ENCODE measurements at places on chromosomes 5 and 9.
A peak's percentile ranks its signal among the peaks of the same experiment; 100 is the strongest.

DNA sequence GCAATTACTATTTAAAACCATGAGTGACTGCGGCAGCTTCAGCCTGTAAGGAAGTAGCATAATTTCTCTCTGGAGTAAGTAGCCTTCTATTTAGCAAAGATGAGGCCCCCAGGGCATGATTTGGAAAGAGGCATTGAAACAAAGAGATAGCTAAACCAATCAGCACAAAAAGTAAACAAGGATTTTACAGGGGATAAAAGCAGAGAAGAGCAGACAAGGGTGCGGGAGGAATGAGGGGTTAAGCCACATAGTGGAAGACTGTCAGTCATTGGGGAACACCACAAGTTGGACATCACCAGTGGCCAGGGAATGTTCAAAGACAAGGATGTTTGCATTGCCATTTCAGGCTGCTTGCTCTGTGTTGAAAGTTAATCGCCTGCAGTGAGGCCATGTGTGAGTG, 24.0 kb upstream of the C5orf63 start:
- no peak for DNase-seq

GRCh38 chr5:181217111-181217802, 5.8 kb upstream of the TRIM41 start:
- no peak for DNase-seq

GRCh38 chr9:31759703-31760102, 624.7 kb upstream of the ACO1 start:
- DNase-seq: no peak

DNA sequence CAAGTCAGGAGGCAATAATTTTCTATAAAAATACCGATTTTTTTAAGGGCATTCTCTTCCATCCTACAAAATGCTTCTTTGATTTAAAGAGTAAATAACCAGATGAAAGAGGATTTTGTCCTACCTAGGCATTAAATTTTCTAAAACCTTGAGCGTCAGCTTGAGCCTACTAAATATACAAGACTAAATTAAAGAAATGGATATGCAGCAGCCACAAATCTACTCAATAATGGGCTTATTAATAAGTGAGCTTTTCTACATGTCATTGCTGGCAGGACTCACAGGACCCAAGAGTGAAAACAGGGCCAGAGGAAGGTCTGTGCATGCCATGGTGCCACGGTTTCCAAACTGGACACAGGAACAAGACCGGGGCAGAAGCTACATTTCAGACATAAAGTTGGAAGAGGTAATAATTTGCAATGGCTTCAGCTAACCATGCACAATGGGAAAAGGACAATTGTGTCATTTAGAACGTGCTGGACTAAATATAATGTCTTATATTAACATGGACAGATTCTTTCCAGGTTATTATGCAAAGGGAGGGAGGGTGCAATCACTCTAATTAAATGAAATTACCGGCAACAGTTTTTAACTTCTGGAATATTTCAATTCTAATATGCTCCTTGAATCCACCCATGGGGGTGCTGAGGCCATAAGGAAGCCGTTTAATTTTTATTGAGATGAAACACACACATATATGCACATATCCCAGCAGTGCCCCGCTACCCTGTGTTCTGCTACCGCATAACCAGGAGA, 5.2 kb downstream of the WHRN start:
- DNase-seq: no peak

DNA sequence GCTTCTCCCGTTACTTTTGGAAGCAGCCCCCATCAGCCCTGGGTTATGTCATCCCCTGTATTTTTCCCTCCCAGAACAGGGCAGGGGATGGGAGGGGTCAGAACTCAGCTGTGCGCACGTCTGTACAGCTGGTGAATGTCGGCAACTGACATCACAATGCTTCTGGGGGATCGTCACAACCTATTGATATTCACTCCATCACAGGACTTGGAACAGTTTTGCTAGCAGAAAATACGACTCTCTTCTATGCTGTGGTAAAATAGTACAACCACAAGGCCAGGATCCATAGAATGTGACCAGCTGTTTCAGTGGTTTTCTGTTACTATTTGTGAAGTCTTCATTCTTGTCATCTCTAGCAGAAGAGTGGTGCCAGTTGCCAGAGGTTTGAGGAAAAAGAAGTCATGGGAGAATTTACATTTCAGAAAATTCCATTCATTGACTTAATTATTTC, 77.1 kb upstream of the KLF4 start:
- no peak for DNase-seq

GRCh38 chr9:124776954-124777648, at the start of gene OLFML2A:
TSS of gene OLFML2A (plus strand) at chr9:124777133. CDS start at chr9:124777271, 138 bp downstream.
- DNase-seq: no peak

DNA sequence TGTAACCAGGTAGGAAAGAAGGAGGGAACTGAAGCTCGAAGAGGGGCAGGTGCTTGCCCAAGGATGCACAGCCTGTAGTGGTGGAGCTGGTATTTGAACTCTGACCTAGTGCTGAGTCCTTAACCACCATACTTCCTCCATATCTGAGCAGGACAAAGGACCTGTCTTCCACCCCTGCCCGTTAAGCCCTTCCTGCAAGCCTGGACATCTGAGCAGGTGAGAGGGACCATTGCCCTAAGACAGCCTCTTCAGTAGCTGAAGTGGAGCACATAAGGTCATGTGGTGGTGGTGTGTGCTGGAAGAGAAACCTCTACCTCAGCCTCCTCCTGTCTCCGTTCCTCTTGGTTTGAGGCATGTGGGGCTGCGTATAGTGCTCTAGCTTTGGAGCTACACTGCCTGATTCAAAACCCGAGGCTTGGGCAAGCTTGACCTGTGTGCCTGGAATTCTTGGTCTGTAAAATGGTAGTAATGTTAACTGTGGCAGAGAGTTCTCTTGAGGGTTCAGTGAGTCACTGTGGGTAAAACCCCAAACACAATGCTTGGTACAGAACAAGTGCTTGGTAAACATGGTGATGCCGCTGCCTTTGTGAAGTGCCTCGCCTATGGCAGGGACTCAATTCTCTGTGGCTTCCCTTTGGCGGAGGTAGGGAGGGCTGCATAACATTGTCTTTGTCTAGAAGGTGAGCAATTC, 7.4 kb downstream of the GALNT10 start:
- DNase-seq: no peak

GRCh38 chr5:135196483-135196882, 162.5 kb upstream of the PITX1 start:
- no peak for DNase-seq

DNA sequence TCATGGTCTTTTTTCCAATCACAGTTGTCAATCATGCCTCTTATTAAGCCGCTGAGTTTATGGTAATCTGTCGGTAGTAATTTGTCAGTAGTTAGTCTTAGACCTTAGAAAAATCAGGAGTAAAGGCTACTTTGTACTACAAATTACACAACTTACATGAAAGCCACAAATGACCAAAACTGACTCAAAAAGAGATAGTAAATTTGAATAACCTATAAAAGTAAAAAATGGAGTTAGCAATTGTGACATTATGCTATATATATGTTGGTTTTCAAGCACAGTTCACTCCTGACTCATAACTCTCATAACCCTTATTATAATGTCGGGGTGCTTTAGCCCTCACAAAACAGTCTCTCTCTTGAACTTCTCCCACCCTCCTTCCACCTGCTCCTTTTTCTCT, 251.8 kb downstream of the ROR2 start:
- no peak for DNase-seq

GRCh38 chr9:18865542-18865941, 167.5 kb downstream of the SAXO1 start:
- DNase-seq: no peak

DNA sequence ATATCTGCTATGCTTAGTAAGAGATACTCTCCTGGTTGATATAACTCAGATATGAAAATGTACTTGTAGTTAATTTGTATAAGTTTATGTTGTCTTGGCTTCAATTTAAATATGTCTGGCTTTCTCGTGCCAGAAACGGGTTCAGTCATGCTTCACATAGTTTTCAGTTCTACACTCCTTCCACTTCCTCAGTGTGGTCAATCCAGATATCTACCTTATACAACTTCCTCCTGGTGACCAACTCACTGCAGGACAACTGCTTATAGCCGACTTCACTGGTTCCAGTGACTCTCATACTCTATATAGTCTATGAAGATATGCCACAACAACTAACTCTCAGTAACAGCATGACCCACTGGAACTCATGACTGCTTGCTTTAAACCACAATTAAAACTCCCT, 690.4 kb downstream of the SLCO4C1 start:
- DNase-seq: no peak

GRCh38 chr9:133821601-133822429, 83.7 kb upstream of the SARDH start:
- no peak for DNase-seq

GRCh38 chr9:127633216-127633862, 21.3 kb downstream of the STXBP1 start:
- no peak for DNase-seq

DNA sequence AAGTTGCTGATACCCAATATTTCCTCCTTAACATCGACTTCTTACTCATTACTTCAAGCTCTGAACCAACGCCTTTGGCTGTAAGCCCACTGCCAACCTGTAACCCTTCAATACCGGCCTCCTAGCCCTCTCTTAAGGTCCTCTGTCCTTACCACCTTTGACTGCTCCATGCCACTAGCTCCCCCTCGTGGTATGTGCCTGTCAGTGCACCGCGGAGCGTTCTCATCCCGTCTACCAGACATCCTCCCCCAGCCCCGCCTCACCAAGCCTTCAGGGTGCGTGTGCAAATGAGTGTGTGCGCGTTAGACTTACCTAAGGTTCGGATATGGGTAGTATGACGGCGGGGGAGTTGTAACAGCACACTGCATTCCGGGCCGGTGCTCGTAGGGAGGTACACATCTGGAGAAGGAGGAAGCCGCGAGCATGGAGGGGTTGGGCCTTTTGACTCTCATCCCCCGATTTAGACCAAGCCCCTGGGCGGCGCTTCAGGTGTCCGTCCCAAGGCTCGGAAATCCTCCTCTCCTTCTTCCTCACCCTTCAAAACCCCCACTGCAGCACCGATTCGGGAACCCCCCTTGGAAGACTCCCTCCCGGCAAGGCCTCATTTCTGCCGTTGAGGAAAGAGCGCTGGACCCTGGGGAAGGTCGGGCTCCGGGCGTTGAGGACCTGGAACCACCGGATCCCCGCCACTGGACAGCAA, 2.8 kb upstream of the MYORG start:
- DNase-seq: peak; percentile 22

DNA sequence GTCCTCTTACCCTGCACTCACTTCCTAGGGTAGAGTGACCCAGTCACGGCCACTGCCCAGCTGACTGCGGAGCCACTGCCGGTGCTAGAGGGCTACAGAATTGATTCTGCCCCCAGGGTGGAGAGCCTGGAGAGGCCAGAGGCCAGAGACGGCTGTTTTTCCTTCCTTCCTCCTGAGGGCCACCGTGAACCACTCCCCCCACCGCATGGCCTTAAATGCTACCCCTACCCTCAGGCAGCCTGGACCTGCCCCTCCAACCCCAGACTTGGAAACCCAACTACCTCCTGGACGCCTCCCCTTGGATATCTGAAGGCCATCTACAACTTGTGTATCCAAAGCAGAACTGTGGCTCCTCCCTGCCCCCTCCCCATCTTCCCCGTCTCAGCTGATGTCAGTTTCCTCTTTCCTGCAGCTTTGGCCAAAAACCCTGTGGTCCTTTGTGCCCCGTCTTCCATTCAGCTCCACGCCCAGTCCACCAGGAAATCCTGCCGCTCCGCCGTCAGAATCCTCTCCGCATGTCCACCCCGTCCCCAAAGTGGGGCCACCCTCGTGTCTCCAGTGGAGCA, 16.3 kb downstream of the SH2D3C start:
- DNase-seq: no peak

GRCh38 chr5:57831090-57831489, 348.5 kb upstream of the ACTBL2 start:
- DNase-seq: no peak

- no peak for DNase-seq
Measured at GRCh38 chr5:143495821-143496275, 92.4 kb upstream of the NR3C1 start.

- no peak for DNase-seq
Measured at GRCh38 chr5:52811067-52811749, 23.5 kb downstream of the ITGA1 start.

GRCh38 chr5:158142156-158142555, 283.2 kb upstream of the CLINT1 start:
- DNase-seq: no peak

DNA sequence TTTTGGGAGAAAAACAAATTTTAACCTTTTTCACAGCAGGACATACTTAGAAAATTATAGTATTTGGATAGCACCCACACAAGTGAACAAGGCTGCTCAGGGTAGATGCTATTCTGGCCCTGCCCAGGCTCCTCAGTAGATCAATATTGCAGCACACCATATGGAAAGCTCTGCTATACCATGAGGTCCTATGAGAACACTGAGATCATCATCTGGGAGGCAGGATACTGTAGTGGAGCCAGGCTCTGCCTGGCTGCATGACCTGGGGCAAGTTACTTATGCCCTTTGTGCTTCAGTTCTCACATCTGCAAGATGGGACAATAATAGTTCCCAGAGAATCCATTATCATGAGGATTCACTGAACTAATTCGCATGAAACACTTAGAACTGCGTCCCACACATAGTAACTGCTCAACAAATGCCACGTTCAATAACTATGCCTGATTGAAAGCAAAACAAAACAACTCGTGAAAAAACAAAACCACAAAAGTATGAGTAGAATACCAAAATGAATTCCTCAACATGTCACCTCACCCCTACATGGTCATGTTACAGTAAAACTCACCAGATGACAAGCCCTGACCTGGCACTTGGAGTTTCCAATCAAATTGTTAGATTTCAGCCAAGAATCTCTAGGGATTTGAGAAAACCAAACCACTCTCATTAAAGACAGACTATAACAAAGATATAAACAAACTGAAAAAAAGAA, 31.9 kb downstream of the ARSB start:
- no peak for DNase-seq

DNA sequence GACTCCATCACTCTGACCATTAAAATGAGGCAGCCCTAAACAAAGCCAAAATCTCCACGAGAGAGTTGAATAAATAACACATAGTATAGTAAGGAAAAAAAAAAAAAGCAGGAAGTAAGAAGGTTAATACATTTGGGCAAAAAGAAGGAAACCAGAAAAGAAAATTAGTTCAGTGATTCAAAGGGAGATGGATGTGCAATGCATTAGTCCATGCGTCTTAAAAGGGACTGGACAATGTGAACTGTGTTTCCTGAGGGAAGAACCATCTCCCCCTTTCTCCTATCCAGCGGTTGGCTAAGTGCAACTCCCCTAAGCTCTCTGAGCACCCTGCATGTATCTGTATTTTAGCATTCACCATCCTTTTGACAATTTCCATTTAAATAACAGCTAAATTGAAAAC, 1.4 kb downstream of the ANKRA2 start:
- DNase-seq: no peak

GRCh38 chr5:81428861-81429260, 34.9 kb upstream of the ACOT12 start:
- DNase-seq: no peak

- no peak for DNase-seq
Measured at GRCh38 chr5:58985759-58986158, 402.9 kb downstream of the RAB3C start.

- DNase-seq: no peak
Measured at GRCh38 chr5:27034565-27034964, 3.8 kb downstream of the CDH9 start.

GRCh38 chr9:5999443-6000101, 15.9 kb downstream of the RANBP6 start:
- DNase-seq: no peak

- no peak for DNase-seq
Measured at GRCh38 chr5:120808135-120808534, 344.0 kb downstream of the PRR16 start.

- no peak for DNase-seq
Measured at GRCh38 chr5:45847877-45848276, 151.7 kb upstream of the HCN1 start.
